ENCODE measurements at places on chromosomes 2 and 18. TPM values are rescaled to one million over a fixed set of nuclear protein-coding genes. Genes with fewer than 3 reads are reported as not detected.
A peak's percentile ranks its signal among the peaks of the same experiment; 100 is the strongest.

DNA sequence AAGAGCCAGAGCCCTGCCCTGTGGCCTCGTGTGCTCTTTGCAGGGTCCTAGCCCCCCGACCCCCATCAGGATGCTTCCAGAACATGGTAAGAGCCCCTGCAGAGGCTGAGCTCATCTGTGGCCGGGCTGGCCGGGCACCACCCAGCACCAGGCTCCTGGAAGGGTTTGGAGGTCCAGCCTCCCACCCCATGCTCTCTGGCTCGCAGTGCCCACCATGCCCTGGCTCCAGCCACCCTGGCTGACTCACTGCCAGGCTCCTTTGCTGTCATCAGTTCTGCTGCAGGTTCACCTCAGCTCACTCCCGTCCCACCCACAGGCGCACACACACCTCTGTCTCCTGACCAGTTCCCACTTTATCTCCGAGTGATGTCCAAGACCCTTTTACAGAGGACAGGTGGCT is 37.5 kb downstream of the EIF4E2 start:
- no peak overlapping the region for H3K4me3 ChIP-seq
- DNase-seq, result no peak
- peaks cover 4% of the 10 kb centered on the region for H3K36me3 ChIP-seq

DNA sequence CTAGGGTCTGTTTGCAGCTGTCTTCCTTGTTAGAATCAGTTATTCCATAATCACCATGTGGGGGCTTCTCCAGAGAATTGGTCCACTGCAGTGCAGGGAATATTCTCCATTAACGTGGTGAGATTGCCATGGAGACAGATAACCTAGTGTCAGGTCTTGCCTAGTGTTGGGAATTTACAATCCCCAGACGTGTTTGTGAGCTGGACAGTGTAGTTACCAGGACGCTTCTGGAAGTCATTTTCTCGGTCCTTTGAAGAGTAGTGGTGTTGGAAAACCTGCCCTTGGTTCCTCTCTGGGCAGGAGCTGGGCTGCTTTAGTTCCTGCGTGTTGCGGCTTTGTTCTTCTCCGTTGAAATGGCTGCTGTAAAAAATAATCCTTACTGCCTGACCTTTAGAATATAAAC is 68.8 kb upstream of the LYPD6B start:
- H3K4me1 ChIP-seq, result no peaks in the 10 kb centered on the region
- H3K4me3 ChIP-seq, result no peak overlapping the region
- H3K36me3 ChIP-seq, result no peaks in the 10 kb centered on the region
- no peaks in the 10 kb centered on the region for H3K27me3 ChIP-seq
- H3K27ac ChIP-seq, result no peak overlapping the region
- no peak for DNase-seq

GRCh38 chr18:25815659-25816058 is 274.8 kb downstream of the SS18 start:
- no peaks in the 10 kb centered on the region for H3K36me3 ChIP-seq
- no peak overlapping the region for H3K4me3 ChIP-seq
- peak overlapping the region; percentile 8 for H3K27ac ChIP-seq
- no peaks in the 10 kb centered on the region for H3K4me1 ChIP-seq
- no peak for DNase-seq
- no peaks in the 10 kb centered on the region for H3K27me3 ChIP-seq

DNA sequence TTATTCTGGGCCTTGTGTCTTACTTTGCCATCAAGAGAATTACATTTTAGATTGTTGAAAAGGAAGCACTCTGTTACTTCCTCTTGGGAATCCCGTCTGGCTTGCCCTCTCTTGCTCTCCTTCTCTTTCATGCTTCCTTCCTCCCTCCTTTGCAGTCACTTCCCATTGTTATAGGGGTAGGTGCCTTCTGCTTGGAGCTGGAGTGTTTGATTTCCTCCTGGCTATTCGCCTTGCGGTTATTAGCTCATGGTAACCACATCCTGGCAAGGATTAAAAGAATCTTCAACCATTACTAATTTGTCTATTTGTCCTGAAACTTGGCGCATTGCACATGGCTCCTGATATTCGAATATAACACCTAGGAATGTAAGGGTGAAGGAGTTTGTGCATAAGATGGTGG is 115.0 kb downstream of the CERS6 start:
- DNase-seq, result no peak
- H3K27ac ChIP-seq, result no peak overlapping the region
- H3K36me3 ChIP-seq, result no peaks in the 10 kb centered on the region
- H3K27me3 ChIP-seq, result no peaks in the 10 kb centered on the region

DNA sequence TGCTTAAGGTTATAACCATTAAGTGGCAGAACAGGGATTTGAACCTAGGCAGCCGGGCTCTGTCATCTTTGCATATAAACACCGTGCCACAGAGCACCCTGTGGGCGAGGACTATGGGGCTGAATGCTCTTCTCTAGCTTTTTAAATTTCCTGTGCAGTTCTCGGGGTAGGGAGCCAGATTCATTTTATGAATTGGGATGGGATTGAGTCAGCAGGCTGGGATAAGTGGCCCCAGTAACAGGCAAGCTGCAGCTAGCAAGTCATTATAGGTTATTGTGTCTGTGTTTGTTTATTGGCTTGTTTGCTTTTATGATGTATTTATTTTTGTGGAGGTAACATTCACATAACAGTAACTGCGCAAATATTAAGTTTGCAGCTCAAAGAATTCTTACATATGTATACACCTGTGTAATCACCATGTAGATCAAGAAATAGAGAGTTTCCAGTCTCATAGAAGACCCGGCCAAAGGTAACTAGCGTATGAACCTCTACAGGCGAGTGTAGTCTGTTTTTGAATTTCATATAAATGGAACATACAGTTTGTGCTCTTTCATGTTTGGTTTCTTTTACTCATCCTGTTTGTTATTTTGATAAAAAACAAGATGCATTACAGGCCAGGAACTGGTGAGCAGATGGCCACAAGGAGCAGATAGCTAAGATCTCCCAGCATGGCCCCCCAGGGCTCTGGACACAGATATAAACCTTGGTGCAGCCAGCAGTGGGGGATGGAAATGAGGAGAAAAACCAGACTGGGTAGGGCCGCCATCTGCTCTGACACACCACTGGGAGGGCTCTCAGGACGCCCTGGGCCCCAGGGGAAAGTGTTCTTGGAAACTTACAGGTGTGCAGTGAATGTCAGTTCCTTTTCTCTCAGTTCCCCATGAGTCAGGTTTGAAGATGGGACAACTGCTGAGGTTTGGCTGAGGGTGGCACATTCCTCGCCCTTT is 49.2 kb upstream of the GPR155 start:
- H3K4me1 ChIP-seq, result no peaks in the 10 kb centered on the region
- H3K27ac ChIP-seq, result no peak overlapping the region
- no peaks in the 10 kb centered on the region for H3K27me3 ChIP-seq
- DNase-seq, result no peak

GRCh38 chr2:150866431-150866830 is 379.0 kb upstream of the RND3 start:
- no peaks in the 10 kb centered on the region for H3K27me3 ChIP-seq
- DNase-seq, result no peak
- no peaks in the 10 kb centered on the region for H3K36me3 ChIP-seq
- H3K4me3 ChIP-seq, result no peak overlapping the region
- H3K27ac ChIP-seq, result no peak overlapping the region

- H3K4me3 ChIP-seq, result no peak overlapping the region
- H3K36me3 ChIP-seq, result no peaks in the 10 kb centered on the region
- no peaks in the 10 kb centered on the region for H3K4me1 ChIP-seq
- no peak for DNase-seq
- H3K27ac ChIP-seq, result no peak overlapping the region
These were observed 1925.8 kb upstream of the CELF4 start for GRCh38 chr18:39491408-39491807.

DNA sequence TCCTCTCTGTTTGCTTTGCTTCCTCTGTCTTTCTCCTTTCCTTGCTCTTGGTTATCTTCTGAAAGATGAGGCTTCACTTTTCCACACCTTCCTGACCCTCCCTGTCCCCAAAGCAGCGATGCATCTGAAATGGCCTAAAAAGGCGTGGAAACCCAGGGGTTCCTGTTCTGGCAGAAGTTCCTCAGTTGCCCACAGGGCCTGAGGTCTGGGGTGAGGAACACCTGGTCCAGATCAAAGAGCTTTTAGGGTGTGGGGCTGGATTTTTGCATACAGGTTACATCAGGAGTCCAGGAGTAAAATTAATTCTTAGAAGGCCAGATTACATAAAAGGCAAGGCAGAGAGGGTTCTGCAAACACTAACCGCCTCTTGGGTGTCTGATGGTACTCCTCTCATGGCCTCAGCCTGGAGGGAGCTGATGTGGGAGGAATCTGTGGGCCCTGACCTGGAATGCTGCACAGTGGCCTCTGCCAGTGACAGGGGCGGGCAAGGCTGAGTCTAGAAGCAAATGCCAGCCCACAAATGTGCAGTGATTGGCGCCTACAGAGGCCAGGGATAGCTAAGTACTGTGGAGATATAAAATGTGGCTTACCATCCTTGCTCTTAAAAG is 41.8 kb downstream of the INPP4A start:
- H3K27me3 ChIP-seq, result no peaks in the 10 kb centered on the region
- H3K4me3 ChIP-seq, result no peak overlapping the region
- peaks cover 55% of the 10 kb centered on the region for H3K4me1 ChIP-seq
- DNase-seq, result no peak
- peaks cover 6% of the 10 kb centered on the region for H3K36me3 ChIP-seq
- H3K27ac ChIP-seq, result no peak overlapping the region

GRCh38 chr2:83595121-83595690 is 863.9 kb downstream of the SUCLG1 start:
- no peak overlapping the region for H3K4me3 ChIP-seq
- no peak overlapping the region for H3K27ac ChIP-seq
- no peaks in the 10 kb centered on the region for H3K36me3 ChIP-seq
- no peaks in the 10 kb centered on the region for H3K4me1 ChIP-seq
- H3K27me3 ChIP-seq, result no peaks in the 10 kb centered on the region

DNA sequence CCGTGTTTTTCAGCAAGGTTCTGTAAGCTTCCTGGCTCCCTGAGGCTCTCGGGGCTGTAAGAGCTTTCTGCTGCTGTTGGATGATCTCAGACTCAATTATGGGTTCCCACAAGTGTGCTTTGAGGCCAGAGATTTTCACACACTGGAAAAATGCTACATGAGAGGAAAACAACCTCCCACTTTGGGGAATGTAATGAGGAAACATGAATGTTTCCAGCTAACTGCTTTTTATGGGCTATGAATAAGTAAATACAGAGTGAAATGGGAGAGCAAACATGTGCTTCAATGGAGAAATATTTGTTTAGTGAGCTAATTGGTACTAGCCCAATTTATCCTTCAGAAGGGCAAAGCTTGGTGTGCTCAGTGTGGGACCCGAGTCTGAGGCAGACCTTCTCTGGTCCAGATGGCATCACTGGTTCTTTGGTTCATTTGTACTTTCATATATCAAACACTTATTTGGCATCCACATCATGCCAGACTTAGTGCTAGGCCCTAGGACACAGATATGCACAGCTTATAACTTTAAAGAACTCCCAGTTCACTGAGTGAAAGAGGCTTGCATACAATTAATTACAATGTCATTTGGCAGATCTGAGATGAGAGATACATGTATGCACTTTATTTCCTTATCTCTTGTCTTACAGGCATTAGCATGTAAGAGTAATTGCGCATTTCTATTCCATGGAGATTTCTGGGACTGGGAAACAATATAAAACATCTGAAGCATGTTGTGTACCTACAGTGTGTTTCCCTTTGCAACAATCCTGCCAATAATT is 248.8 kb downstream of the RDH14 start:
- no peaks in the 10 kb centered on the region for H3K4me1 ChIP-seq
- H3K27me3 ChIP-seq, result no peaks in the 10 kb centered on the region
- DNase-seq, result no peak
- H3K4me3 ChIP-seq, result no peak overlapping the region

DNA sequence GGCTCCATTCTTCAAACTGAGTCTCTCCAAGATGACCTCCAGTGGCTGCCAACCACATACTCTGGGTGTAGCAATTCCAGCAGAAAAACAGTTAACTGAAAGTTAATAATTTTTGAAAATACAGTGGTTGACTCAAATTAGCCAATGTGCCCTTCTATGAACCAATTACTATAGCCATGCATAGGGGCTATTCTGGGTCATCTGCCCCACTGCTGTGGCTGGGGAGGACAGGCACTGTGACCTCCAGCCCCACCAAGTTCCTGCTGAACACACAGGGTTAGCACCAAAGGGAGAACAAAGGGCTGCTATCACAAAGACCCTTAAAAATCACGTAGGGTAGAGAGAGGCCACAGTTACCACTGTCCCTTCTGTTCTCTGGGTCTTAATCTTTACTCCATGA is 123.0 kb downstream of the IRS1 start:
- H3K4me3 ChIP-seq, result no peak overlapping the region
- H3K27me3 ChIP-seq, result no peaks in the 10 kb centered on the region
- H3K27ac ChIP-seq, result no peak overlapping the region
- H3K4me1 ChIP-seq, result no peaks in the 10 kb centered on the region
- no peaks in the 10 kb centered on the region for H3K36me3 ChIP-seq

DNA sequence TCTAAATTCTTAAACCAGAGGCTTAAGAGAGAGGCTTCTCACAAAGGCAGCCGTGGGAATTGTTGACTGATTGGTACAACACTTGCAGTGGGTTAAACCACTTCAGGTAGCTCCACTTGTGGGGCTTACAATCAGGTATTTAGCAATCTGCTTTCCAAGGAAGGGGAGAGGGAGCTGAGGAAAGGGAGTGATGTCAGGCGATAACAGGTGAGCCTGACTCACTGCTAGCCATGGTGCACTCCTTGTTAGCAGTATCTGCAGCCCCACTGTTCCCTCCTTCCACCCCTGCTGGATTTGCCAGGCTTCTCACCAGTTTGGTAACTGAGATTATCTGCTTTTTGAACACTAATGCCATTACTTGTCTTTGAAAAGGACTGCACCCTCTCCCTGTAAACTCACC is 1056.7 kb upstream of the FANCL start:
- DNase-seq, result no peak
- peaks cover 4% of the 10 kb centered on the region for H3K4me1 ChIP-seq
- H3K4me3 ChIP-seq, result no peak overlapping the region
- no peaks in the 10 kb centered on the region for H3K27me3 ChIP-seq
- H3K27ac ChIP-seq, result no peak overlapping the region
- H3K36me3 ChIP-seq, result no peaks in the 10 kb centered on the region

GRCh38 chr2:144183727-144184126 is 336.2 kb downstream of the ZEB2 start:
- H3K4me3 ChIP-seq, result no peak overlapping the region
- peak; percentile 43 for DNase-seq
- no peak overlapping the region for H3K27ac ChIP-seq
- H3K36me3 ChIP-seq, result no peaks in the 10 kb centered on the region
- peaks cover 4% of the 10 kb centered on the region for H3K4me1 ChIP-seq
- no peaks in the 10 kb centered on the region for H3K27me3 ChIP-seq

GRCh38 chr18:49846361-49846662 is 33.0 kb upstream of the ACAA2 start:
- no peaks in the 10 kb centered on the region for H3K36me3 ChIP-seq
- H3K4me1 ChIP-seq, result no peaks in the 10 kb centered on the region
- no peak overlapping the region for H3K4me3 ChIP-seq
- no peaks in the 10 kb centered on the region for H3K27me3 ChIP-seq
- no peak overlapping the region for H3K27ac ChIP-seq

The OTOS gene
- total RNA-seq, result 0.38 TPM

The TRIM54 gene
- total RNA-seq, result 0.14 TPM

The MOGAT1 gene
- not detected for total RNA-seq

The TGFBRAP1 gene
- total RNA-seq, result 7.3 TPM

All from thymus (tissue), 14 donors.